ENCODE measurements at places on chromosomes 16 and 17.
A peak's percentile ranks its signal among the peaks of the same experiment; 100 is the strongest.

GRCh38 chr17:33124871-33125551, 133.4 kb downstream of the SPACA3 start:
- DNase-seq, result no peak
- H3K27ac ChIP-seq, result no peak overlapping the region
- H3K36me3 ChIP-seq, result no peaks in the 10 kb centered on the region

DNA sequence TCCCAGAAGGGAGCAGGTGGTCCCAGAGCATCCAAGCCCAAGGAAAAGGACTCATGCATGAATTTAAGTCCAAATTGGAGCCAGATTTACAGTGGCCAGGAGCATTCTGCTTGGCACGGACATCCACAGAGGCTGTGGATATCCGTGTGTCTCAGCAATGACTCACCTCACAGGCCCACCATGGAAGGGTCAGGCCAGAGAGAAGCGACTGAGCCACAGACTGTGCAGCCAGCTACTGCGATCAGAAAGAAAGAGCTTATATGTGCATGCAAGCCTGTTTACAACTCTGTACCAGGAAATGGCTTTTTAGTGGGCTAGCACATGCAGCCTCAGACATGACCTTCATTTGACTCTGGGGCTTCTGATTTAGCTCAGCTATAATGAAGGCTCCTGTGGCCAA, 231.0 kb downstream of the C16orf95 start:
- no peak overlapping the region for H3K27ac ChIP-seq
- H3K36me3 ChIP-seq, result peaks cover 12% of the 10 kb centered on the region
- no peaks in the 10 kb centered on the region for H3K27me3 ChIP-seq
- H3K4me3 ChIP-seq, result no peak overlapping the region
- H3K4me1 ChIP-seq, result peaks cover 4% of the 10 kb centered on the region

DNA sequence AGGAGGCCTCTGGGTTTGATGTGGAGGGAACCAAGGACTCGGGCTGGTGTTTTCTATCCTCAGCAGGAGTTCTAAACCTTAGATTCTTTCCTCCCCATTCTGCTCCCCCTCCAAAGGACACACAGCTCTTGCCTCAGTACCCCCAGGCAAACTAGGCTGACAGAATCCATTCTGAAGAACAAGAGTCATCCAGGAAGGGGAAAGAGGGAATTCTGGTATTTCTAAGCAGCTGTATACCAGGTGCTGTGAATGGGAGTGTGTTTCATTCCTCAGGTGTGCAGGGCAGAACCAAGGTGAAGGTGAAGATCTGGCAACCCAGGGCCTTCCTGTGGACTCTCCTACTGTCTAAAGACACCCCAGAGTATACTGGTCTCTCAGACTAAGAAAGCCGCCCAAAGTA, 4.1 kb downstream of the INPP5K start:
- H3K36me3 ChIP-seq, result peaks cover 30% of the 10 kb centered on the region
- DNase-seq, result no peak
- H3K27me3 ChIP-seq, result peaks cover 2% of the 10 kb centered on the region
- H3K4me3 ChIP-seq, result no peak overlapping the region
- H3K27ac ChIP-seq, result no peak overlapping the region

DNA sequence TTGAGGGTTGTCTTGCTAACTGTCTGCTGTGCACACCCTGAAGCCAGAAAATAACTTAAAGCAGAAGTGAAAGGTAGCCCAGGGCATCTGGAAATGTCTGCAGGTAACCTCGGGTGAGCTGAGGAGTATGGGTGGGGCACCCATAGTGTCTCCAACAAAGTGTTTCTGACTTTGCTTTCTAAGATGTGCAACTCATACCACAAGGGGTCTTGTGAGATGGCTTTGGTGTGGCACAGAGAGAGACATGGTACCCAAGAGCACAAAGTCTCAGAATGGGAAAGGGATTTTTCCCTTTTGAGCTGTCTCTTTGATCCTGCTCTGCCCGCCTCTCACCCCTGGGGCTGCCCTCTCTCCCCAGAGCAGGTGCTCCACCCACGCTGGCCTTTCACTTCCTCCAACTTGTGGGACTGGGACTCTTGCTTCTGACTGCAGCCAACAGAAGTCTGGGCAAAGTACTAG, 6.9 kb downstream of the CHD9 start:
- H3K27ac ChIP-seq, result no peak overlapping the region
- no peak for DNase-seq
- peaks cover 19% of the 10 kb centered on the region for H3K4me1 ChIP-seq

GRCh38 chr16:85916141-85916890, 17.4 kb downstream of the IRF8 start:
- H3K27ac ChIP-seq, result no peak overlapping the region
- no peaks in the 10 kb centered on the region for H3K36me3 ChIP-seq
- no peak overlapping the region for H3K4me3 ChIP-seq
- peaks cover 9% of the 10 kb centered on the region for H3K4me1 ChIP-seq

DNA sequence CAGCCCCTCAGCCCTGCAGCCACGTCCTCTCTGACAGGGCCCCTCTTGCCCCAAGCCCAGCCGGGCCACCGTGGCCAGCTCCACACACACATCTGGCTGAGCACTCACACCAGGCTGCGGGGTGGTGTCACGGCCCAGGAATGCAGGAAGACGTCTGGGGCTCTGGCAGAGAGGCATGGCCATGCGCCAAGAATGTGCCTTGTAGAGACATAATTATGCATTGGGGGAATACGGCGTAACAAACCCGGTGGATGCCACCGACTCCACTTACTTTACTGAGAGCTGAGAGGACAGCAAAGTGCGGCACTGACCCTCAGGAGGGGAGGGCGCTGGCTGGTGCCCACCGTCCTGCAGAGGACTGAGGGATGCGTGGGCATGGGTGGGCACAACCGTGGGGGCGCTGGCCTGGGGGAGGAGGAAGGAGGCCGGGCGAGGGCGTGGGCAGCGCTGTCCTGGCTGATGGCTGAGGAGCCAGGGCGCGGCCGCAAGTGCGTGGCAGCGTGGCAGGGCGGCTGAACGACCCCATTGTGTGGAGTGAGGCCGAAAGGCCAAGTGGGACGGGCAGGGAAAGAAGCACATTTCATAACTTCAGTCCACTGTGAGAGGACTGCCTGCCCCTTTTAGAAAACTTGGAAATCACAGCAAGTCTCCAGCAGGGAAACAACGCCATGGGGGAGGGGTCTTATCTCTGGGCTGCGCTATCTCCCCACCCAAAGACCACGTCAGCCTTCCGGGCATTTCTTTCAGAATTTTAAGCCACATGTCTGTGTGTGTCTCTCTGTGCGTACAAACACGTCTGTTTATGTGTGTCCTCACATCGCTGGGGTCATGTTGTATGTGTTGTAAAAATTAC, 30.6 kb downstream of the METRNL start:
- no peak for DNase-seq
- H3K4me1 ChIP-seq, result no peaks in the 10 kb centered on the region
- no peak overlapping the region for H3K27ac ChIP-seq
- H3K36me3 ChIP-seq, result peaks cover 6% of the 10 kb centered on the region
- H3K4me3 ChIP-seq, result peak overlapping the region; percentile 56

DNA sequence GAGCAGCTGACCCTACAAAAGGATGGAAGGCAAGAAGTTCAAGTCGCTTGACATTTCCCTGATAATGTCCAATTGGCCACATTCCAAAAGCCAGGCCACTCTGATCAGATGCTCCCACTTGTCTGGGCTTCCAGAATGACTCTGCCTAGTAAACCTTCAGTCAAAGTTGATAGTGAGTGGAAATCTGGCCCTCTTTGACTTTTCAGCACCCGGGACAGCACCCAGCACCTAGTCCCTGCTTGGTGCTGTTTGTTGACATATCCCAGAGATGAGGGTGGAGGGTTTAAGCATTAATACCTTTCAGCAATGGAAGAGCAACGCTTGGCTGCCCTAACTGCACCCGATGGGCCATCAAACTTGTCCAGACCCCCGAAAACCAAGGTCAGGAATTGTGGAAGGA, 131.3 kb downstream of the AIPL1 start:
- H3K27me3 ChIP-seq, result peaks cover 3% of the 10 kb centered on the region
- DNase-seq, result peak; percentile 63
- no peak overlapping the region for H3K4me3 ChIP-seq
- H3K27ac ChIP-seq, result no peak overlapping the region
- no peaks in the 10 kb centered on the region for H3K36me3 ChIP-seq
- no peaks in the 10 kb centered on the region for H3K4me1 ChIP-seq

- no peak for DNase-seq
- H3K4me1 ChIP-seq, result peaks cover 34% of the 10 kb centered on the region
- H3K27ac ChIP-seq, result no peak overlapping the region
- H3K36me3 ChIP-seq, result peaks cover 47% of the 10 kb centered on the region
- H3K4me3 ChIP-seq, result peak overlapping the region; percentile 42
- peaks cover 12% of the 10 kb centered on the region for H3K27me3 ChIP-seq
Observed at GRCh38 chr16:67237396-67238277, 9.6 kb downstream of the FHOD1 start.

DNA sequence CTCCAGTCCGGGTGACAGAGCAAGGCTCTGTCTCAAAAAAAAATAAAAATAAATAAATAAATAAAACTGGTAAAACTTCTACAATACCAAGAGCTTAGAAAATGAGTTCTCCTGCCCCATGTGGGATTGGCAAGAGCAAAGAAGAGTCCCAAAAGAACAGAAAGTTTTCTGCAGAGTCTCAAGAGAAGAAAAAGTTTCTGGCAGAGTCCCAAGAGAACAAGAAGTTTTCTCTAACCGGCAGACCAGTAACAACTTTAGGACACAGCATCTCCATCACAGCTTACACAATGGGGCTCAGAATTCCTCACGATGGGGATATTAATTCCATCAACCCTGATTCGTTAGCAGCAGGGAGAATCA, 1.1 kb downstream of the SLC39A11 start:
- H3K27me3 ChIP-seq, result no peaks in the 10 kb centered on the region
- H3K4me3 ChIP-seq, result peak overlapping the region; percentile 94
- H3K4me1 ChIP-seq, result peaks cover 5% of the 10 kb centered on the region
- DNase-seq, result no peak
- H3K36me3 ChIP-seq, result no peaks in the 10 kb centered on the region

- no peak for DNase-seq
- H3K4me1 ChIP-seq, result peaks cover 14% of the 10 kb centered on the region
- peaks cover 15% of the 10 kb centered on the region for H3K27me3 ChIP-seq
- H3K27ac ChIP-seq, result no peak overlapping the region
- H3K36me3 ChIP-seq, result peaks cover 10% of the 10 kb centered on the region
- no peak overlapping the region for H3K4me3 ChIP-seq
Observed at GRCh38 chr17:77359236-77359635, 218.5 kb downstream of the SEC14L1 start.

DNA sequence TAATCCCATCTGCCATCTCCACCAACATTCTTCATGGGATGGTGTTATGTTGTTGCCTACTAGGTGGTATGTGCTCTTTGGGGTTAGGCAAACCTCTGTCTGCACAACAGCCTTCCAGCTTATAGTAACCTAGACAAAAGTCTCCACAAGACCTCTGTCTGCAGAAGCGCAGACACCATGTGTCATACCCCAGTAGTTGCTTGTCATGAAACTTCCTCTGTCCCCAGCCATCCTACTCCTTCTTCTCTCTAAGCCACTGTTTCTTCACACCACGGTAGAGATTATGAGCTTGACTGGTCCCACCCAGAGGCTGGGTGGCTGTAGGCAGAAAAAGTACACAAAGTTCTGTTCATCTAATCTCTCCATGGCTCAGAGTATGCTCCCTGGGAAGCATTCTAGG, 100.3 kb downstream of the MAF start:
- no peaks in the 10 kb centered on the region for H3K4me1 ChIP-seq
- H3K27me3 ChIP-seq, result no peaks in the 10 kb centered on the region
- no peaks in the 10 kb centered on the region for H3K36me3 ChIP-seq
- H3K4me3 ChIP-seq, result no peak overlapping the region

GRCh38 chr17:58327363-58328194, 1.0 kb downstream of the TSPOAP1 start:
- no peak overlapping the region for H3K4me3 ChIP-seq
- peak overlapping the region; percentile 54 for H3K27ac ChIP-seq
- no peaks in the 10 kb centered on the region for H3K36me3 ChIP-seq
- peaks cover 12% of the 10 kb centered on the region for H3K4me1 ChIP-seq
- no peak for DNase-seq

GRCh38 chr17:13268791-13269595, 251.2 kb upstream of the ELAC2 start:
- H3K27ac ChIP-seq, result no peak overlapping the region
- no peak overlapping the region for H3K4me3 ChIP-seq
- no peak for DNase-seq
- no peaks in the 10 kb centered on the region for H3K27me3 ChIP-seq
- H3K36me3 ChIP-seq, result no peaks in the 10 kb centered on the region

DNA sequence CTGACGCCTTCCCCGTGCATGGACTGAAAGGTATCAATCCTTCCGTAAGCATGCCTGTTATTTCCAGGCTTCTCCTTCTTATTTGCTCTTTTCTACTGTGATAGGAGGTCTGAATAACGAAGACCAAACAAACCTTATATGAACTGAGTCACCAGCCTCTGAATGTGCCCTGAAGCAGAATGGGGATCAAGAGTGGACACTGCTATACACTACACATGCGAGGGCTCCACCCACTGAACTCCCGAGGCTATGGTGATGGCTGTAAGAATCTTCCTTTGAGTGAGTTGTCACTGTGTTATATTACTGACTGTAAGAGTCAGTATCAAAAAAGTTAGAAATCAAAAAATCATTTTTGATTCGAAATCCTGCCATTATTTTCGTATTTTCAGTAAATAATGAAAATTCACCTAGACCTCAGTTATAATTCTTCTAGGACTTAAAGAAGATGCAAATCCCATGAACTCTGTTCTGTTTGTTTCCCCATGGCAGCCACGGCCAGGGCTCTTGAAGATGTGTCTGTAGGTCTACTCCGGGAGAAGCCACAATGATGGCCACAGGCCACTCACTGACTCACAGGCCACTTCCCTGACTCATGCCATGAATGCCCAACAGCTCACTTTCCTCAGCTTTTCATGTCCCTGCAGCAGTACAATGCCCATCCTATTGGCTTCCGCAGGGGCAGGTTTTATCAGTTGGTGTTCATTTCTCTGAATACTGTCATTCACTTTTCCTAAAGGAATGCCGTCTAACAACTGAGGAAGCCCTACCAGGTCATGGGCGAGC, 54.7 kb downstream of the ZZEF1 start:
- peaks cover 45% of the 10 kb centered on the region for H3K36me3 ChIP-seq
- no peak for DNase-seq
- no peak overlapping the region for H3K27ac ChIP-seq
- no peaks in the 10 kb centered on the region for H3K4me1 ChIP-seq
- H3K27me3 ChIP-seq, result no peaks in the 10 kb centered on the region

- peaks cover 4% of the 10 kb centered on the region for H3K4me1 ChIP-seq
- H3K4me3 ChIP-seq, result no peak overlapping the region
- H3K27me3 ChIP-seq, result peaks cover 8% of the 10 kb centered on the region
- H3K36me3 ChIP-seq, result no peaks in the 10 kb centered on the region
Observed at GRCh38 chr17:43881181-43881580, 26.2 kb downstream of the MPP2 start.

DNA sequence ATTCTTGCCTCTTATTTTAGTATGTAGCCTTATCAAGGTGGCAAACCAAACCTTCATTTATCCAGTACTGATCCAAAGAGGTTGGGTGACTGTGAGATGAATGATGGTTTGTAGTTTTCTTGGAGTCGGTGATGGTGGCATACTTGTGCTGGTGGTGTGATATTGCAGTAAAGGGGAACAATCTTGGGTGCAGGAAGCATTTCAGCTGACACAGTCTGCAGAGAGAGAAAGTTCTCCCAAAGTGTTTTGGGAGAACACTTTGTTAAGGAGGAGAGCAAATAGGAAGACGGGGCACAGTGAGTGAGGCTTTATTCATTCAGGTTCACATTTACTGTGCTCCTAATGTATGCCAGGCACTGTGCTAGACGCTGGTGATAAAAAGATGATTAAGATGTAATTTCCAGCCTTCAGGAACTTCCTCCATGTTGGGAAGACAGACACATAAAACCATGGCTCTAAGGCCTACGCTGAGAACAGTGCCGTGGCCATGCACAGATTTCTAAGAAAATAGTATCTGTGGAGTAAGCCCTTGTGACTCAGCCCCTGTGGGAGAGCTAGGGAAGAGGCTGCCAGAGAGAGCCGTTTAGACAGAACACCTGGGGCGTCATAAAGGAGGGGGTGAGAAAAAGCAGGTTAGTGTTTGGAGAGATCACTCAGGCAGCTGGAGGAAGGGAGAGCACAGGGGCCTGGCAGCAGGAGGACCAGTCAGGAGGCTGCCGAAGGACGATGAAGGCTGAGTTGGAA, 13.8 kb downstream of the HEATR3 start:
- H3K4me1 ChIP-seq, result no peaks in the 10 kb centered on the region
- peaks cover 22% of the 10 kb centered on the region for H3K36me3 ChIP-seq
- H3K27ac ChIP-seq, result no peak overlapping the region
- peaks cover 2% of the 10 kb centered on the region for H3K27me3 ChIP-seq

Measured in endothelial cell (in vitro differentiated cells).